ENCODE measurements at places on chromosomes 7 and 10. TPM values are rescaled to one million over a fixed set of nuclear protein-coding genes. Genes with fewer than 3 reads are reported as not detected.

GRCh38 chr7:91347290-91347689, 83.1 kb downstream of the FZD1 start:
- H3K36me3 ChIP-seq, result no peaks in the 10 kb centered on the region
- DNase-seq, result no peak
- no peak overlapping the region for H3K27ac ChIP-seq

- H3K27me3 ChIP-seq, result no peaks in the 10 kb centered on the region
- no peaks in the 10 kb centered on the region for H3K4me1 ChIP-seq
- no peak overlapping the region for H3K27ac ChIP-seq
- H3K4me3 ChIP-seq, result no peak overlapping the region
- H3K36me3 ChIP-seq, result no peaks in the 10 kb centered on the region
Observed at GRCh38 chr10:16845248-16845647, 28.0 kb upstream of the RSU1 start.

- no peaks in the 10 kb centered on the region for H3K27me3 ChIP-seq
- no peak overlapping the region for H3K4me3 ChIP-seq
- no peaks in the 10 kb centered on the region for H3K4me1 ChIP-seq
- DNase-seq, result no peak
- no peaks in the 10 kb centered on the region for H3K36me3 ChIP-seq
Observed at GRCh38 chr10:59536167-59537014, 173.3 kb downstream of the SLC16A9 start.

DNA sequence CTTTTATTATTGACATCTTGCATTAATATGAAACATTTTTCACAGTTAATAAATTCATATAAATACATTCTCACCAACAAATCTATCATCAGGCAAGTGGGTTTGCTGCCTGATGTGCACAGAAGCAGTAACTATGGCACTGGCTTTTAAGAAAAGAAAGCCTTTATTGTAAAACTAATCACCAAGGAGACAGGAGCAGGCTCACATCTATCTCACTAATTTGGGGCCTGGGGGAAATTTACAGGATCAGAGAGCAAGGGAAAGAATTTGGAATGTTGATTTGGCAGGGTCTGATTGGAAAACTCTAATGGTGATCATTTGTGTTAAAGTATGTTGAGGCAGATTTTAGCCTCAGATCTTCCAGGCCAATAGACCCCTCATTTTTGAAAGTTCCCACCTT, 605.7 kb downstream of the POM121L12 start:
- no peaks in the 10 kb centered on the region for H3K36me3 ChIP-seq
- no peak overlapping the region for H3K27ac ChIP-seq
- H3K4me3 ChIP-seq, result no peak overlapping the region
- H3K4me1 ChIP-seq, result no peaks in the 10 kb centered on the region

DNA sequence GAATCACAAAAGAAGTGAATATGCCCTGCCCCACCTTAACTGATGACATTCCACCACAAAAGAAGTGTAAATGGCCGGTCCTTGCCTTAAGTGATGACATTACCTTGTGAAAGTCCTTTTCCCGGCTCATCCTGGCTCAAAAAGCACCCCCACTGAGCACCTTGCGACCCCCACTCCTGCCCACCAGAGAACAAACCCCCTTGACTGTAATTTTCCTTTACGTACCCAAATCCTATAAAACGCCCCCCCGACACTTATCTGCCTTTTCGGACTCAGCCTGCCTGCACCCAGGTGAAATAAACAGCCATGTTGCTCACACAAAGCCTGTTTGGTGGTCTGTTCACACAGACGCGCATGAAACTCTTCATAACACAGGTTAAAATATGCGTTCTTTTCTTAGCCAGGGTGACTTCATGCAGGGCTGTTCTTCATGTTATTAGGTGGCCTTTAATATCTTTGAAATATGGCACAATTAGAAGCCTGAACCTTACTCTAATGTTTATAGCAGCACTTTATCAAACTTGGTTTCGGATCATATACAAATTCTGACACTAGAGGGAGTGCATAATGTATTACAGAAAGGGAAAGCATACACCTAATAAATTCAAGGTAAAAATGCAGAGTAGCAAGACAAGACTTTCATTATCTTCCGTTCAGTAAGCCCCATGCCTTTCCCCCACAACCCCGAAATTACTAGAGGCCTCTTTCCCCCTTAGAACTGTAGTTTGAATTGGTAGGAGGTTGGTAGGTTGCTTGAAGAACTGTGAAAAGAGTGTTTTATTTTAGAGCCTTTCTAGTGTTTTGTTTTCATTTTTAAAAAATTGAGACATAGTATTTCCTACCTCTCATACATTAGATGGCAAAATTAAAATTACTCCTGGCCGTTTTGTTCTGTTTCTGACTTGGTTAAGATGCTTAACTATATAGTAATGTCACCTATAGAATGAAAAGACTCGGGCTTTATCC, 117.9 kb downstream of the NPY start:
- peaks cover 9% of the 10 kb centered on the region for H3K4me1 ChIP-seq
- H3K27ac ChIP-seq, result no peak overlapping the region
- DNase-seq, result peak; percentile 13
- no peaks in the 10 kb centered on the region for H3K36me3 ChIP-seq
- H3K4me3 ChIP-seq, result no peak overlapping the region

DNA sequence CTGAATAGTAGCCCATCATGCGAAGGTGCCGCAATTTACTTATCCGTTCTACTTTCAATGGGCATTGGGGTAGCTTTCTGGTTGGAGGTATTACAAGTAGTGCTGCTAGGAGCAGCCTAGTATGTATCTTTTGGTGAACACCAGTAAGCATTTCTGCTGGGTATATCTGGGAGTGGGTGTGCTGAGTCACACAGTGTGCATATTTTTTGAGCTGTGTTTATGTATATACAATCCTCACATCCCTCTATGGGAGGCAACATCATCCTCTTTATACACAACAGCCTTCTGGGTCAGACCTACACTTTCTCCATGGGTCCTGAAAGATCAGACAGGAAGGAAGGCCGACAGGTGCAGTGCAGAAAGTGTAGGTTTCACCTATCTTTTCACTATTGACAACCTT, 36.3 kb downstream of the PYROXD2 start:
- no peaks in the 10 kb centered on the region for H3K36me3 ChIP-seq
- no peak overlapping the region for H3K4me3 ChIP-seq
- no peaks in the 10 kb centered on the region for H3K4me1 ChIP-seq
- DNase-seq, result no peak
- H3K27me3 ChIP-seq, result no peaks in the 10 kb centered on the region

- H3K27me3 ChIP-seq, result no peaks in the 10 kb centered on the region
- no peaks in the 10 kb centered on the region for H3K36me3 ChIP-seq
- H3K4me1 ChIP-seq, result peaks cover 10% of the 10 kb centered on the region
- no peak overlapping the region for H3K27ac ChIP-seq
Observed at GRCh38 chr7:10888861-10889260, 84.8 kb upstream of the PHF14 start.

- no peak overlapping the region for H3K27ac ChIP-seq
- DNase-seq, result no peak
- H3K4me3 ChIP-seq, result no peak overlapping the region
- no peaks in the 10 kb centered on the region for H3K36me3 ChIP-seq
- H3K27me3 ChIP-seq, result peaks cover 7% of the 10 kb centered on the region
Observed at GRCh38 chr10:71218046-71218650, 5.8 kb downstream of the UNC5B start.

GRCh38 chr10:34954142-34954541, 136.0 kb downstream of the CUL2 start:
- no peak overlapping the region for H3K4me3 ChIP-seq
- no peaks in the 10 kb centered on the region for H3K27me3 ChIP-seq
- DNase-seq, result no peak
- H3K27ac ChIP-seq, result no peak overlapping the region

DNA sequence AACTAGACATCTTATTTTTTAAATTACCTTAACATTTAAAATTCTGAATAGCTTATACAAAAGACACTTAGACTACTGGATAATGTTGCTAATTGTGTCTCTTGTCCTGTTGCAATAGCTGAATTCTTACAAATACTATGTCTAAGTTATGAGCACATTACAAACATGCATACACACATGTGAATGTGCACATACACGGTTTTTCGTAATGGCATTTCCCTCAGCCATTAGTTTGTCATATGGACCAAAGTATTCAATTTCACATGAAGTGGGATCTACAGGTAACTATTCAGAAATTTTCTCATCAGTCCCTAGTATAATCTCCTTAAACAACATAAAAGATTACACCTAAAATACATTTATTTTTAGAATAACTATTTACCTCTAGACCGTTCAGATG, 178.6 kb upstream of the BET1 start:
- DNase-seq, result no peak
- no peaks in the 10 kb centered on the region for H3K36me3 ChIP-seq
- no peak overlapping the region for H3K4me3 ChIP-seq
- no peaks in the 10 kb centered on the region for H3K4me1 ChIP-seq
- H3K27me3 ChIP-seq, result no peaks in the 10 kb centered on the region

DNA sequence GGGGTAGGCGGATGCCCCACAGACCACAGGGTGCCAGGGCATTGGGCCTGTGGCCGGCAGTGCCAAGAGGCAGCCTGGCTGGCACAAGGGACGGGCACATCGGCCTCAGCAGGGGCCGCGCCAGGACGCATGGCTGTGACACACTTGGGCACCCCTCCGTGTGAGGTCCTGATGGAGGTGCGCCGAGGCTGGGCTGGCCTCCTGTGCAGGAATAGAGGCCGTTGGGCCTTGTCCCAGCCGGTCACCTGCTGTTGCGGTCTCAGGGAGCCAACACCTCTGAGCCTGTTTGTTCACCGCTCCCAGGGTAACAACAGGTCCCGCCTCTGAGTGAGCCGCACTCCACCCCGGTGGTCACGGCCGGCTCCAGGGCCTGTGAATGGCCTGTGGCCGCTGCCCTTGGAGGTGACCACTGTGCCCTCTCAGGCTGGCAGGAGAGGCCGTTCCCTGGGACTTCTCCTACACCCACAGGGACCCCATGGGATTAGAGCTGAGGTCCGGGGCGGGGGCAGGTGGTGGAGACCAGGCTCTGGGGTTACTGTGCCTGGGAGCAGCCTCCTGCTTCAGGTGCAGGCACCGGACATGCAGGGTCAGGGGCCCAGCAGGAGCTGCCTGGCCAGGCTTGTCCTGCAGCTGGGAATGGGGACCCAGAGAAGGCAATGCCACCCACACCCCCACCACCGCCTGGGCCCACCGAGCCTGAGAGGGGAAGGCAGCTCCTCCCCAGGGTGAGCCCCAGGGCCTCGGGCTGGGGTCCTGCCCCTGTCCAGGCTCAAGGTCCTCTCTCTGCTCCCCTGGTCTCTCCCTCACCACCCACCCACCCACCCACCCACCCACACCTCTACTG, 12.0 kb downstream of the PWWP2B start:
- H3K4me3 ChIP-seq, result no peak overlapping the region
- H3K27me3 ChIP-seq, result no peaks in the 10 kb centered on the region
- no peak for DNase-seq
- H3K27ac ChIP-seq, result no peak overlapping the region
- no peaks in the 10 kb centered on the region for H3K36me3 ChIP-seq
- H3K4me1 ChIP-seq, result peaks cover 4% of the 10 kb centered on the region

DNA sequence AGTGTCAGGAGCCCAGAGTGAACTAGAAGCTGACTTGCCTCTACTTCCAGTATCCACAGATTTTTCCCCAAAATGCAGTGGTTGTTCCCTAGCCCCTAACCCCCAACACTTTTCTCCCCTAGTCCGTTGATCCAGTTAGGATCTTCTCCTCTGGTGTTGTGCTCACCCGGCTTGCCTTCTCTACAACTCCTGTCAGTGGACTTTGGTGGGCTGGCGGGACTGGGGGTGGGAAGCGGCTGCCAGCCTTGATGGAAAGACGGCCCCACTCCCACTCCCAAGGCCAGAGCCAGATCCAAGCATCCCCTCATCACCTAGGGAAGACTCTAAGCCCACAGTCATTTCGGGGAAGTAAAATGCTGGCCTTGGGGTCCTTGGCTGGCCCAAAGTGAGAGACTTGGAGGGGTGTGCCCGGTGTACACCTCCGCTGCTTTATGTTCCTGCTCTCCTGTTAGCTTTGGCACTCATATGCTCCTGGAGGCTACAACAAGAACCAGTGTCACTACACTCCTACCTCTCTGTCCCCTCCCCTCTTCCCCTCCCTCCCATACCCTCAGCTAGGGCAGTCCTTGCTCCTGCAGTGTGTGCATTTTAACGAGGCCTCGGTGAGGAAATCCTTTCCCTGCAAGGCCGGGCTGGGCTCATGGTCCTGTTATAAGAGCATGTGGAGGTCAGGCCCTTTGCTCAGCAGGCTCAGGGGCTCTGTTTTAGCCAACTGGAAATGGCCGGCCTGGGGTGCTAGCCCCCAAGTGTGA, 930 bp upstream of the HOXA10 start:
- H3K27ac ChIP-seq, result no peak overlapping the region
- H3K27me3 ChIP-seq, result peaks cover 63% of the 10 kb centered on the region
- peaks cover 35% of the 10 kb centered on the region for H3K4me1 ChIP-seq
- H3K36me3 ChIP-seq, result no peaks in the 10 kb centered on the region
- H3K4me3 ChIP-seq, result no peak overlapping the region

DNA sequence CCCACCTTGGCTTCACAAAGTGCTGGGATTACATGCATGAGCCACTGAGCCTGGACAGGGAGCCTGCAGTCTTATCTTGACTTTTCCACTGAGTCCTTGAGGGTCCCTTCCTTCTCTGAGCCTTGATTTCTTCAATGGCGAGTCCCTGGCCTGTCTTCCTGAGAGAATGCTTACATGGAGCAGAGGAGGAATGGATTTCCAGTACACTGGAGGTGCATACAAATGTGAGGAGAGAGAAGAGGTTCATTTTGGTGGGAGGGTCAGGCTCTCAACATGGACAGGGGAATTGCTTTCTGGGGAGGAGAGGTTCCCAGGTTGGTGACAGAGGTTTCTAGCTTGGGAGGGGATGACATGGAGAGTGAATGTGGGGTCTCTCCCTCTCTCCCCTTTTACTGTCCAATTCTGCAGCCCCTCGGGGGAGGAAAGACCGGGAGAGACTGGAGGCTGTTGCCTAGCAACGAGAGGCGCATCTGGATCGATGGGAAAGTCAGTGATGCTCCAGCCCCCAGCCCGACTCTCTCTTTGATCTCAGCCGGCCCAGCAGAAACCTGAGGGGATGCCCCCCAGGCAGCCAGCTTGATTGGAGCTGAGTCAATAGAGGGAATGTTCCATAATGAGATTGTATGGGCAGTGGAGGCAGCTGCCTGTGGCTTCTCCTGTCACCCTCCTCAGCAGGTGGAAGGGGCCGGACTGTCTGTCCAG, 14.8 kb downstream of the SRRM3 start:
- no peak overlapping the region for H3K27ac ChIP-seq
- no peaks in the 10 kb centered on the region for H3K27me3 ChIP-seq
- DNase-seq, result no peak
- no peaks in the 10 kb centered on the region for H3K4me1 ChIP-seq

GRCh38 chr10:52268790-52269189, 45.3 kb upstream of the DKK1 start:
- no peaks in the 10 kb centered on the region for H3K4me1 ChIP-seq
- no peak for DNase-seq
- H3K27me3 ChIP-seq, result no peaks in the 10 kb centered on the region

DNA sequence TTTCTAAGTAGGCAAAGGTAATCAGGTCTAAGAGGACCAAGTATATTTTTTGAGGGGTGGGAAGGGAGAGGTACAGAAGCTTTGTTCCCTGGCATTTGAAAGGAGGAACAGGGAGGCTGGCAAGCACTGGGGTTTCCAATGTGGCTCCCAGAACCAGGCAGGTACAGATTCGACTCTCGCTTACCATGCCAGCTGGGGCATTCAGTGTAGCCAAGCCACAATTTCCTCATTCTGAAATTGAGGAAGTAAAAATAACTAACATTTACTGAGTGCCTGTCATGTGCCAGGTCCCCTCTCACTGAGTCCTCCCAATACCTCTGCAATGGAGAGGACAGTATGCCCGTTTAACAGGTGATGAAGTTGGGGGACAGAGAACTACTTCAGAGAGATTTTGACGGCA, 45.9 kb upstream of the BET1 start:
- no peaks in the 10 kb centered on the region for H3K36me3 ChIP-seq
- H3K4me1 ChIP-seq, result no peaks in the 10 kb centered on the region
- DNase-seq, result no peak
- H3K27me3 ChIP-seq, result peaks cover 4% of the 10 kb centered on the region
- no peak overlapping the region for H3K27ac ChIP-seq
- H3K4me3 ChIP-seq, result no peak overlapping the region

The GRID2IP gene
- polyA plus RNA-seq, result 0.10 TPM

The SLC25A40 gene
- polyA plus RNA-seq, result 14.6 TPM

The NOC3L gene
- polyA plus RNA-seq, result 15.8 TPM

The ZPBP gene
- polyA plus RNA-seq, result not detected

All from CD4-positive, alpha-beta memory T cell (primary cell).